ENCODE measurements at places on chromosomes 7 and 10.

GRCh38 chr7:105141068-105141467, 127.1 kb downstream of the KMT2E start:
- peak; percentile 42 for DNase-seq

GRCh38 chr10:74051736-74052342, 53.9 kb downstream of the VCL start:
- no peak for DNase-seq

DNA sequence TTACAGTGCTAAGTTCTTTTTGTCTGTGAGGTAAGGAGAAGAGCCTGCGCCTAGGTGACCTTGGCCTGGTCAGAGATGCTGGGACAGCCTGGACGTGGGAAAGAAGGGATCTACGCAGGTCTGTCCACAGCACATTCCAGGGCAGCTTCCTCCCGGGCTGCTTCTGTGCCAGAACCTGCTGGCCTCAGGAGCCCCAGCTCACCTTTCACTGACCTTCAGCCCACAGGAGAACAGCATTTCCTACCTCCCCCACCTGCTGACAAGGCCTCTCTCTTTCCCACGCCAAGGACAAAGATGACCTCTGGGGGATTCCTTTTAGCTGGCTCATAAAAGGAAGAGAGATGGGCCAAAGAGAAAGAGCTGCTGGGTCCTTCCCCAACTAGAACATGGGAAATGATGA, 260.6 kb downstream of the KCNMA1 start:
- DNase-seq = no peak

GRCh38 chr7:95317546-95317945, 6.8 kb downstream of the PON1 start:
- DNase-seq = no peak

GRCh38 chr7:137717811-137718271, 128.9 kb downstream of the DGKI start:
- peak; percentile 68 for DNase-seq

GRCh38 chr10:103666087-103666761, 172.7 kb downstream of the NEURL1 start:
- DNase-seq = no peak

DNA sequence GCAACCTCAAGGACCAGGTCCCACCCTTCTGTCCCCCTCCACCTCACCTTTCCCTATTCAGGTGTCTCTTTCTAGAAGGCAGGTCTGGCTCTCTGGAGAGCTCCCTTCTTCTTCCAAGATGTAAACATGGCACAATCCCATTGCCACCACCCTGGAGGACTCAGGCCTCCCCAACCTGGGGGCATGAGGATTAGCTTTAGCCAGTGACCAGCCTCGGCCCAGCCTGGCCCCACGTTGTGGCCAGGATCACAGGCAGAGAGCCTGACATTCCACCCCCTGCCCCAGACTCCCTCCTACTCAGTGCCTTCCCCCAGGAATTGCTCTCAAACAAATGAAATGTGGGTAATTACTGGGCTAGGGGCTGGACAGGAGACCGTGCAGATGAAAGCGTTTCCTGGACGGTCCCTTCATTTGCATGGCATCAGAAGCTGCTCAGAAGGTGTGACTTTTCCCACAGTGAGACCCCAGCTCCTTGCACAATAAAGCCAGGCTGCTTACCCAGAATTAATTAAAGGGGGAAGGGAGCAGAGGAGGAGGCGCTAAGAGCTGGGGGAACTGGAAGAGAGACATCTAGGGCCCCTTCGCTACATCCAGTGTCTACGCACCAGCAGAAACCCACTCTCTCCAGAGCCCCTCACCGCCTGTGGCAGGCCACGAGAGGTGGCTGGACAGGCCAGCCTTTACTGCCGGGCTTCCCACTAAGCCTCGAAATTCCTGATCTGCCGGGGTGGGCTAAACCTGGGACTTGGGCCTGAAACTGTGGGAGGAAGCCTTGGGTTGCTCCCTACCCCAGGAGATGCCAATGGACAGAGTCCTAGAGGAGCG, 7.7 kb downstream of the FGF8 start:
- DNase-seq = no peak

Measured in NCI-H2227 treated with DMSO at 0.1 percent for 48 hours (cell line).